Renal cortex interstitium (tissue), 15 donors: ENCODE measurements at places on chromosomes 4 and X.

- DNase-seq, result no peak
Observed at GRCh38 chr4:177386278-177386815, 55.9 kb downstream of the AGA start.

- DNase-seq, result no peak
Observed at GRCh38 chr4:81404294-81404693, 67.4 kb downstream of the RASGEF1B start.

DNA sequence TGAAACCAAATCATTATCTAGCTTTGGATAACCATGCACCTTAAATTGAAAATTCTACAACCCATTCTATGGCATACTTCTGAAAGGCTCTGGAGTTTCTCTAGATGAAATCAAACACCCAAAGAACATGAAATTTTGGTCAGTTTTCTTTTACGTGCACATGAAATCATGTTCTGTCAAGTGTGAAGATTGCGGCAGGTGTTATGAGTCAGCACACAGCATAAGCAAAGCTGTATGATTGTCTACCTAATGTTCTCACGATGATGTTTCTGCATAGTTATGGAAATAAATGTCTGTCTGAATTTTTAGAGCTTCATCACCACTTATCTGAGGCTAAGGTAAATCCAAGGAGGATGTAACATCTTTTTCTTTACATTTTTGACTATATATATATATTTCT lies 495.3 kb downstream of the IL1RAPL1 start:
- DNase-seq, result no peak

DNA sequence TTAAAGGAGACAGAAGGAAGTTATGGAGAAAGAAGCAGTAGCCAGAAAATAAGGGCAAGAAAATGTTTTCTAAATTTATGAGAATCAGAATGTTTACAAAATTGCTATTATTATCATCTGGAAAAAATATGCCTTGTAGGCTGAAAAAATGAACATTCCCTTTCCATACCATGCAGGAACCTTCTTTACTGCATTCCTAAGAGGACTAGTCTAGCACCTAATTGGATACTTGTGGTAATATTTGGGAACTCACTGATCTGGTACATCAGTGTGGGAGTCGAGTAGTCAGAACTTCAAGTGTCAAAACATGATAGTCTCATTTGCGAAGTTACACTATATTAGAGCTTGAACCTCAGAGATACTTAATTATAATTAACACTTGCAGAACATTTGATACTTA lies 51.9 kb downstream of the TET2 start:
- DNase-seq, result no peak
